Activated T-helper 17 cell treated with anti-CD3 and anti-CD28 coated beads, Interleukin-2, amount 50 U/mL, for 72 hours (primary cell): ENCODE measurements at places on chromosomes 5 and 9. TPM values are rescaled to one million over a fixed set of nuclear protein-coding genes. Genes with fewer than 3 reads are reported as not detected.

TAF7 gene
- 45.3 TPM for total RNA-seq

PRLR gene
- not detected for total RNA-seq

IFNB1 gene
- not detected for total RNA-seq

NRG2 gene
- total RNA-seq = 0.11 TPM

SPINK4 gene
- not detected for total RNA-seq

STPG3 gene
- not detected for total RNA-seq

MAMDC2 gene
- not detected for total RNA-seq

MED22 gene
- 29.9 TPM for total RNA-seq

GRCh38 chr5:17234374-17234773, 16.9 kb downstream of the BASP1 start:
- ATAC-seq = no peak

DNA sequence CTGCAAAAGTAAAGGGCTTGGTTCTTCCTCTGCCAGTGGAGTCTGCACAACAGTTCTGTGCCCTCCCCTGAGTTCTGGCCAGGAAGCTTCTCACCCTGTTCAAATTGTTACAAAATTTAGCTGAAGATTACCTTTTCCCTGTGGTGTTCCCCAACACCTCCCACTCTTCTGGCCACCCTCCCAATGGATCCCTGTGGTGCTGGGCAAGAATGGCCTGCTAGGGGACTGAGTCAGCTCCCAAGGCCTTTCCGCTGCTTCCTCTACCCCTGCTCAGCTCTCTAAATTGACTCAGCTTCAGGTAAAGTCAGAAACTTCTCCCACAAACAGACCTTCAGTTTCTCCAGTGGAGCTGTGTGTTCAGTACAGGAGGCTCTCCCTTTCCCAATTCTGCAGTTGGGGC, 186.0 kb downstream of the NR2F1-AS1 start:
- ATAC-seq = no peak

GRCh38 chr5:148855249-148856008, 29.0 kb downstream of the ADRB2 start:
- ATAC-seq = peak; percentile 45

DNA sequence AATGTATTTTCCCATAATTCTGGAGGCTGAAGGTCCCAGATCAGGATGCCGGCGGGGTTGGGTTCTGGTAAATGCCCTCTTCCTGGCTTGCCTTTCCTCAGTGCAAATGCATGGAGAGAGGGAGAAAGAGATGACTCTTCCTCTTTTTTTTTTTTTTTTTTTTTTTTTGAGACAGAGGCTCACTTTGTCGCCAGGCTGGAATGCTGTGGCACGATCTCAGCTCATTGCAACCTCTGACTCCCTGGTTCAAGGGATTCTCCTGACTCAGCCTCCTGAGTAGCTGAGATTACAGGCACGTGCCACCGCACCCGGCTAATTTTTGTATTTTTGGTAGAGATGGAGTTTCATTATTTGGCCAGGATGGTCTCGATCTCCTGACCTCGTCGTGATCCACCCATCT, 300.0 kb upstream of the TAS2R1 start:
- no peak for ATAC-seq

- ATAC-seq = peak; percentile 81
Observed at GRCh38 chr5:41835645-41836044, 34.6 kb downstream of the OXCT1 start.

GRCh38 chr5:150302301-150303069, at the start of gene ARSI:
TSS of gene ARSI (minus strand) at chr5:150302905. CDS start at chr5:150302373, 532 bp downstream.
- ATAC-seq = no peak

GRCh38 chr9:92435263-92435662, 11.0 kb upstream of the OMD start:
- ATAC-seq = no peak

- no peak for ATAC-seq
Observed at GRCh38 chr9:110244616-110245015, 11.7 kb downstream of the TXN start.

DNA sequence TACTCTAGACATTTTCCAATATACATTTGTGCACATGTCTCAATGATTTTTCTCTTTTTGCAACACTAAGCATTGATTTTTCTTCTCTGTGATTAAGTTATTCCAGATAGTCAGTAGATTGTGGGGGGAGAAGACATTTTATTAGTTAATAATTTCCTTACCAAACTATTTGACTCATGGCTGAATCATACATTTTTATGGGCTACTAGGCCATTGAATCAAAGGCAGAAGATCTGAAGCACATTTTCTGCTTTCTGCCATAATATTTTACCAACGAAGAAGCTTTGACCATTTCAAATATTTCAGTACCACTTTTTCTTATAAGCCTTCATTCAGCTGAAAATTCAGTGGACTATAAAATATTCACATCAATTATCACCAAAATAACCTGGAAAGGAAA, 175.6 kb downstream of the IRX2 start:
- ATAC-seq = no peak

GRCh38 chr5:128538250-128539037, 399 bp upstream of the FBN2 start:
- ATAC-seq = no peak

GRCh38 chr5:57368010-57368409, 114.6 kb downstream of the ACTBL2 start:
- ATAC-seq = no peak

DNA sequence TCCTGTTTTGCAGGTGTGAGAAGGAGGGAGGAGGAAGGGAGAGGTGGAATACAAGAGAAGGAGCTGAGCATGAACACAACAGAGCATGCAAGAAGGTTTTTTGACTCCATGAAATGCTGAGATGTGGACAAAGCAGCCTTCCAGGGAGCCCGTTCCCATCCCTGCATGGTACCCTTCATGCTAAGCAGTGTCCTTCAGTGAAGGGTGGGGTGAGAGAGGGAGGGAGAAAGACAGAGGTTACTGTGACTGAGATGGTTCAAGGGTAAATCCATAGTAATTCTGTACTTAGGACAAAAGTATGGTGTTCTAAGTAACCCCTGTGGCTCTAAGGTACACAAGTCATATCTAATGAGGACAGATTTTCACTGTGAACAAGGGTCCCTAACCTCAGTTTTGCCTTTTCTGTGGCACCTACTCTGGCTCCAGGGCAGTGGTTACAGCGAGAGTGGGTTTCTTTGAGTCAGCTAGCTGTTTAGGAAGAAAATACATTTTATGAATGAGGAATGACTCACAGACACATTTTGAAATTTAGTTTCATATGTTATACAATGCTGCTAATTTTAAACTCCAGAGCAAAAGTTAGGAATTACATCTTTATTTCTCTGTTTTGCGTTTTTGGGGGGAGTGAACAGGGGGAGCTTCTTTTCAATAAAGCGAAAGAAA, 184.9 kb upstream of the SLC12A2 start:
- peak; percentile 97 for ATAC-seq

- ATAC-seq = no peak
Observed at GRCh38 chr9:76558465-76558864, 99.5 kb downstream of the GCNT1 start.

- no peak for ATAC-seq
Observed at GRCh38 chr9:82546136-82546535, 516.8 kb downstream of the RASEF start.

- ATAC-seq = no peak
Observed at GRCh38 chr5:137462816-137463520, 36.2 kb downstream of the SPOCK1 start.
